Colonic mucosa (tissue), 4 donors: ENCODE measurements at places on chromosomes 2 and 18. TPM values are rescaled to one million over a fixed set of nuclear protein-coding genes. Genes with fewer than 3 reads are reported as not detected.

The ZAP70 gene
- 2.2 TPM for total RNA-seq

The CARF gene
- total RNA-seq = 3.8 TPM

The FAM98A gene
- 23.1 TPM for total RNA-seq

The IL36B gene
- not detected for total RNA-seq

The OSR1 gene
- 2.4 TPM for total RNA-seq

The GTF2A1L gene
- total RNA-seq = 1.5 TPM

The PARD6G gene
- 1.0 TPM for total RNA-seq

The TOGARAM2 gene
- total RNA-seq = 0.24 TPM

The PIEZO2 gene
- total RNA-seq = 4.0 TPM

The ASXL3 gene
- 1.7 TPM for total RNA-seq

The RUFY4 gene
- not detected for total RNA-seq

The SLC11A1 gene
- total RNA-seq = 1.1 TPM

The CLIP4 gene
- total RNA-seq = 7.7 TPM

The MC4R gene
- total RNA-seq = not detected

The ADAM23 gene
- 0.52 TPM for total RNA-seq

The UGT1A3 gene
- 1.0 TPM for total RNA-seq

The FARP2 gene
- 107 TPM for total RNA-seq

The MAP2 gene
- total RNA-seq = 1.4 TPM

The FRZB gene
- 26.8 TPM for total RNA-seq

The KCNK3 gene
- 1.5 TPM for total RNA-seq

The SP9 gene
- not detected for total RNA-seq

The CSRNP3 gene
- total RNA-seq = 1.5 TPM

The CRYGC gene
- not detected for total RNA-seq

The MFSD6 gene
- total RNA-seq = 83.3 TPM

The SERPINB11 gene
- not detected for total RNA-seq

The KCTD1 gene
- 13.6 TPM for total RNA-seq

The CNNM4 gene
- total RNA-seq = 80.4 TPM

The CNGA3 gene
- total RNA-seq = 0.35 TPM

The GPR39 gene
- 14.6 TPM for total RNA-seq

The SCN3A gene
- total RNA-seq = 0.80 TPM

The CHRND gene
- not detected for total RNA-seq

The PELI1 gene
- 57.6 TPM for total RNA-seq

The ANKRD62 gene
- 0.19 TPM for total RNA-seq

The DHRS9 gene
- 102 TPM for total RNA-seq

The DPP4 gene
- 40.5 TPM for total RNA-seq

The TMEM169 gene
- total RNA-seq = 0.21 TPM

The SP140 gene
- 2.2 TPM for total RNA-seq

The OST4 gene
- total RNA-seq = 331 TPM

The DCAF17 gene
- total RNA-seq = 10.2 TPM

The RIT2 gene
- not detected for total RNA-seq
